ENCODE measurements at places on chromosomes 1 and 21. TPM values are rescaled to one million over a fixed set of nuclear protein-coding genes. Genes with fewer than 3 reads are reported as not detected.

DNA sequence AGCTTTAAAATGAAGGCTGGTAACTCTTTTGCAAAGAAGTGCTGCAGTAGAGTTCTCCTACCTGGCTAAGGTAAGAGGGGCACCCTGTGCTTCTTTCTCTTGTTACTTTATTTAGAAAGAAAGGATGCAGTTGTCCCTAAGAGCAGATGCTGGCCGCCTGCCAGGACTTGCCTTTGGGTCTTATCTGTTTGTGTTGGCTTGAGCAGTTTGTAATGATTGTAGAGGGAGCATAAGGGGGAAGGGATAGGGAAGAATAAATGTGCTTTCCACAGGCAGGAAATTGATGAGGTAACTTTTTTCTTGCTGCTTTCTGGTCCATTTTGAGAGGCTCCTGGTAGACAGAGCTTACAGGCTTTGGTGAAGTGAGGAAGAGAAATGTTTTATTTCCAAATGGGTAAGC is 229.6 kb downstream of the HHAT start:
- no peak for DNase-seq

DNA sequence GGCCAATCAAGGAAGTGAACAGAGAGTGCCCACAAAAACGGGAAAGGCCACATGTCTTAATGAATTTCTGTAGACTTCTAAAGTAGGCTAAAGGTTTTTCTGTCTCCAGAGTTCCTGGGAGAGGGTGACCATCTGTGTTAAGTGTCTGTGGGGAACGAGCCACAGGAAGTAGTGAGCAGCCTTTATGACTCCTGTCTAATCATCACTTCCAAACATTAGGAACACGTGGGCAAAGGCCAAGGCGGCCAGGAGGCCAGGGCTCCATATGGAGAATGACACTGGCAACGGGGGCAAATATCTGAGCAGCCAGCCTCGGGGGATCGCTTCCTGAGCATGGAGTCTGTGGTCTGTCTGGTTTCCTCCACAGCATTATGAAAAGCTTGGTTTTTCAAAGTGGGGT is 7.1 kb downstream of the FAM89A start:
- DNase-seq: no peak

DNA sequence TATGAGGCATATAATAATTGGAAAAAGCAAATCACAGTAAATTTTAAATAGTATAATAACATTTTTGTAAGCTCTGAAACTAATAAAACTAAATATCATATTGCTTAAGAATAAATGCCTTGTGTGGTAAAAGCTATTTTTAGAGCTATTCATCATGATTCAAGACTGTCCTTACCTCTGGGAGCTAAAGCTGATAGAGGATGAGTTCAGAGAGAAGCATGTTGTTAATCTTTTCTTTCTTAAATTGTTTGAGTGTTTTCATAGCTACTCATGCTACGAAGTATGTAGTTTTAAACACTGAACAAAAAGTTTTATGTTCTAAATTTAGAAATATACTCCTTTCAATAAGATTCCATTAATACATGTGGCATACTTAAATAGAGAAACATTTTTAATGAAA is 30.5 kb downstream of the IFI16 start:
- no peak for DNase-seq

GRCh38 chr1:186194107-186194756 is 180.8 kb downstream of the TPR start:
- no peak for DNase-seq

GRCh38 chr1:204041803-204042505 is 31.0 kb upstream of the SOX13 start:
- no peak for DNase-seq

DNA sequence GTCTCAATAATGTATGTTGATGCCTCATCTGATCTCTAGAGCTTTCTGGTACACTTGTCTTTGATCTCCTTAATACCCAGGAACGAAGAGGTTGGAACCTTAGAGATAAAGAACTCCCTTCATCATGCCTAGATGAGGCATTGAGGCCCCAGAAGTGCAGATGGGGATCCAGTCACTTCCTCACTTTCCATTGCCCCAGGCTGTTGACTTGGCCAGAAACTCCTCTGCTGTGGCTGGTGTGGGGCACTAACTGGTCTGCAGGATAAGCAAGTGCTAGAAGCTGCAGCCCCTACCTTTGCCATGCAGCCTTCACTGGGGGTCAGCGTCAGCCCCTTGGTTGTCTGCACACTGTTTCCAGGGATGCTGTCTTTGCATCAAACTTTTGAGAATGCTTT is 49.9 kb downstream of the STUM start:
- no peak for DNase-seq

- DNase-seq: peak; percentile 37
Observed at GRCh38 chr1:43442756-43443155, 11.0 kb downstream of the HYI start.

GRCh38 chr1:114352797-114353196 is 158.2 kb downstream of the TRIM33 start:
- no peak for DNase-seq

GRCh38 chr21:16071092-16071491 is 341.3 kb downstream of the USP25 start:
- no peak for DNase-seq

DNA sequence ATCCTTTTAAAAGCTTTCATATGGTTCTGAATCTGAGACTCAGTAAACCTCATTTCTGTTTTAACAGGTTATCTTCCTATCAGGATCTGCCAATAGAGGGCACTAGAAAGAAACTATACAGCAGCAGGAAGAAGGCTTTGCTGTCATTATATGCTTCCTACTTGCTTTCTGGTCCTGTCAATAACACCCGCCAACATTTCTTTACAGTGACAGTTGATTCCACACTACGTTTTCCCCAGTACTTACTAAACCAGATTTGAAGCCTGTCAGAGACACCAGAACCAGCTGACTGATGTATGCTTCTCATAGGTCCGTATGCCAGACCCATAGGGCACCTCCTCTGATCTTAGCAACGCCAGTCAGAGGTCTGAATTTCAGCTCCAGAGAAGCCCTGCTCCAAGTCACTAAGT is 341.0 kb upstream of the NEGR1 start:
- DNase-seq: peak; percentile 64

The HNRNPU gene
- total RNA-seq: 412 TPM

The ZNF593OS gene
- not detected for total RNA-seq

The OR2G6 gene
- total RNA-seq: not detected

The WNT3A gene
- total RNA-seq: 0.17 TPM

The GPR137B gene
- total RNA-seq: 7.2 TPM

The BTBD8 gene
- 8.1 TPM for total RNA-seq

The MRPS6 gene
- total RNA-seq: 280 TPM

Measured in endodermal cell (in vitro differentiated cells).